Stimulated activated CD4-positive, alpha-beta T cell treated with anti-CD3 and anti-CD28 coated beads, Interleukin-15, amount 100 ng/mL, for 1 hour (primary cell): ENCODE measurements at places on chromosomes 3 and 15.

GRCh38 chr3:141268306-141268705 is 36.7 kb downstream of the PXYLP1 start:
- no peak for DNase-seq

DNA sequence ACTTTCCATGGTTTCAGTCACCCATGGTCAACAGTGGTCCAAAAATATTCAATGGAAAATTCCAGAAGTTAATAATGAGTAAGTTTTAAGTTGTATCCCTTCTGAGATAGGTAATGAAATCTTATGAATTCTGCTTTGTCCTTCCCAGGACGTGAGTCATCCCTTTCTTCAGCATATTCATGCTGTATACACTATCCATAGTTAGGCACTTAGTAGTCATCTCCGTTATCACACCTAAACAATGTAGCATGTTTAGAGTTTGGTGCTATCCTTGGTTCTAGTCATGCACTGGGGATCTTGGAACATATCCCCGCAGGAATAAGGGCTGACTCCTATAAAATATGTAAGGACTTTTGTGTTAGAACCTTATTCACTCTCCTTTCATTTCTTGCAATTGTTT is 153.2 kb downstream of the UNC13C start:
- no peak for DNase-seq

DNA sequence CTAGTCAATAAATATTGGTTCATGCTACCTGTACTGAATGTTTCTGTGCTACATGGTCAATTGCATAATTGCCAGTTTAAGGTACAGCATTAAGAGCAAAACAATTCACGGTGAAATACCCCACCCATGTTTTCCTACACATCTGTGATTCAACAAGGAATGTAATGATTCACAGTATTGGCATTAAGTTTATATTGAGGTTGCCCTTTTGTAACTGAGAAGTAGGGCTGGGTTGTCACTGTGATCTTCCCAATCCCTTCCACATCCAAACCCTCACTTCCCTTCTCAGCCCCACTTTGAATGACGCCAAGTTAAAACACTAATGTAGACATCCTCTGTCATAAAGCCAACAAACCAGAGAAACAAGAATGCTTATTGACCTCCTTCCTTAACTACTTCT is 112.0 kb upstream of the TJP1 start:
- DNase-seq: no peak

DNA sequence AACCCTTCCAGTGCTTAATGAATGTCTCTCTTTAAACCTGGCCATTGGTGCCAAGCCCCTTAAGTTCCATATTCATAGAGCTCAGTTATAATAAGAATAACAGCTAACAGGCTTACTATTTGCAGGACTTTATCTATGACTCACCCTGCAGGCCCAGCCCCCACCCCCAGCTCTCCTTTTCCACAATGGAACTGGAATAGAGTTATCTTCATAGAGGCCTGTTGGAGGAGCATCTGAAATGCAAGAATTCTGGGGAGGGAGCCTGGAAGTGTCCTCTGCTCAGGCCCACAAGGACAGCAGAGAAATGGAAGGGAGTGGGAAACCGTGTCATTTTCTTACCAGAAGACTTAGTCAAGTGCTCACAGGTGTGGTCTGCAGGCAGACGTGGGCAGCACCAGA is 52.8 kb downstream of the SEMA5B start:
- DNase-seq: no peak

- DNase-seq: no peak
Measured at GRCh38 chr15:40772014-40772413, 2.2 kb downstream of the C15orf62 start.

- DNase-seq: no peak
Measured at GRCh38 chr3:88936831-88937230, 170.6 kb upstream of the EPHA3 start.

GRCh38 chr3:169246158-169246557 is 417.4 kb downstream of the MECOM start:
- no peak for DNase-seq

GRCh38 chr3:141477224-141477623 is 9.6 kb upstream of the RASA2 start:
- DNase-seq: no peak

DNA sequence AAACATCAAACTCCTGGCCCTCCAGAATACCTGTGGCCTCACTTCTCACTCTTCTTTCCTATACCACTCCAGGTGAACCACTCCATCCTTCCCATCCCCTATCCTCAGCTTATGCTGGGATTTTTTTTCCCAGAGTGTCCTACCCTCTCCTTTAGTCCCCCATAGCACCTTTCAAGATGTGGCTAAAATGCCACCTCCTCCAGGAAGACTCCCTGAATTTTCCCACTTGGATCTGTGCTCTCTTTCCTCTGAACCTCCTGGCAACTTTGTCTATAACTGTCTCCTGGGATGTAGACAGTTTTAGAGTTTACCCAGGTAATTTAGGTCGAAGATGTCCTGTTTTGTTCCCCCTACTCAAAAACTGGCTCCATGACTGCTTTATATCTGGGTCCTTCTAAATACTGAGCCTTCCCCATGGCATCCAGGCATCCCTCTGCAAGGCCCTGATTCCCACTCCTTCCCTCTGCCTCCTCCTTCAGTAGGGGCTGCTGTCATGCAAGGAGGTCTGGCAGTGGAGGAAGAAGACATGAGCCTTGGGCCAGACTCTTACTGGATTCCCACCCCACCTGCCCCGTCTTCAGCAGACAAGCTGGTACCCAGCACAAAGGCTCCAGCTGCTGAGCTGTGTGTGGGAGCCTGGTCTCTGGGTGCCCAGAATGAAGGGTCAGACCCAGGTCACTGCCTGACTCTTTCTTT is 161.5 kb downstream of the SMAD6 start:
- DNase-seq: no peak

GRCh38 chr15:39704689-39705088 is 78.0 kb downstream of the FSIP1 start:
- DNase-seq: no peak

DNA sequence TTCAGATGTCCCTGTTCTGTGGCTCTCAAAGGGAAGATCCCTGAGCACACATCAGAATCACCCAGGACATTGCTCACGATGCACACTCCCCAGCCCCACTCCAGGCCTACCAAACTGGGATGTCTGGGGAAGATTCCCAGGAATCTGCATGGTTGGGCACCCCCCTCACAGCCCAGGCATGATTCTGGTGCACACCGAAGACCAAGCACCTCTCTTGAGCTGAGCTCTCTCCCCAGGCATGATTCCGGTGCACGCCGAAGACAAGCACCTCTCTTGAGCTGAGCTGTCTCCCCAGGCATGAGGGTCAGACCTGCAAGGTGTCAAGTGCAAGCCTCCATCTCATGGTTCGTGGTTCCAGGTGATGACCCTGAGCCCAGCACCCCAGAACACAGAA is 112.2 kb upstream of the MEF2A start:
- no peak for DNase-seq

DNA sequence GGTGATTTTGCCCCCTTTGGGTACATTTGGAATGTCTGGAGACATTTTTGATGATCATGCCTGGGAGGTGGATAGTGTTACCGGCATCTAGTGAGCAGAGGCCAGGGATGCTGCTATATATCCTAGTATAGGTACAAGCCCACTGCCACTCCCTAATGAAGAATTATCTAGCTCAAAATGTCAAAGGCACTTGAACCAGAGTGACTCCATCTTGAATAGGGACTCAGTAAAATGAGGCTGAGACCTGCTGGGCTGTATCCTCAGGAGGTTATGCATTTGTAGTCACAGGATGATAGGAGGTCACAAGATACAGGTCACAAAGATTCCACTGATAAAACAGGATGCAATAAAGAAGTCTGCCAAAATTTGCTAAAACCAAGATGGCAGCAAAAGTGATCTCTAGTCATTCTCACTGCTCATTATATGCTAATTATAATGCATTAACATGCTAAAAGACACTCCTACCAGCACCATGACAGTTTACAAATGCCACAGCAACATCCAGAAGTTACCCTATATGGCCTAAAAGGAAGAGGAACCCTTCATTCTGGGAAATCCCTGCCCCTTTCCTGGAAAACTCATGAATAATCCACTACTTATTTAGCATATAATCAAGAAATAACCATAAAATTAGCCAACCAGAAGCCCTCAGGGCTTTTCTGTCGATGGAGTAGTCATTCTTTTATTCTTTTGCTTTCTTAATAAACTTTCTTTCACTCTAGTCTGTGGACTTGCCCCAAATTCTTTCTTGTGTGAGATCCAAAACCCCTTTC is 40.0 kb upstream of the FAM3D start:
- DNase-seq: no peak

DNA sequence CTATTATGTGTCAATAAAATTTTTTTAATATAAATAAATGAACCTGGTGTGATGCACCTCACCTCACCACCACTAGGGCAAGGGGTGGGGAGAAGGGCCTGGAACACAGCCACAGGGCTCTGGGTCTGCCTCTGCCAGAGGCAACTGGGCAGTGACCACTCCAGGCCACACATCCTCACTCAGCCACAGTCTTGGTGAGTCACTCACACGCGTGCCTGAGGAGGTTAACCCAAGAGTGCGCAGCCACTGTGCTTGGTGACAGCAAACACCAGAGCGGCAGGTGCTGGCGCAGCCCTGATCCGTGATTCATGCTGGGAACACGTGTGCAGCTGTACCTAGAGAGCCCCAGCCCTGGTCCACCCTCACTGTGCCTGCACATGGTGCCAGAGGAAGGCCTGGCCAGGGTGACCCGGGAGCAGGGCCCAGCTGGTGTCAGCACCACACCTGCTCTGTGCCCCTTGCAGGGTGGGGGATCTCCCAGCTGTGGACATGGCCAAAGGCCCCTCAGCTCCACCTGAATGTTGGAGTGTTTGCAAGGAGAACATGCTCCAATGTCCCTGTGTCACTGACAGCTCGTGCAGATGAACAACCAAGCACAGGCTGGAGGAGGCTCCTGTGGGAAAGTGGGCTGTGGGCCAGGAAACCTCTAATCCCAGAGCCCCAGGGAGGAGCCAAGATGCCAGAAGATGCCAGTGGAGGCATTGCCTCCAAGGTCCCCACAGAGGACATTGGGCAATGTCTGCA is 2.1 kb downstream of the SLC41A3 start:
- no peak for DNase-seq

DNA sequence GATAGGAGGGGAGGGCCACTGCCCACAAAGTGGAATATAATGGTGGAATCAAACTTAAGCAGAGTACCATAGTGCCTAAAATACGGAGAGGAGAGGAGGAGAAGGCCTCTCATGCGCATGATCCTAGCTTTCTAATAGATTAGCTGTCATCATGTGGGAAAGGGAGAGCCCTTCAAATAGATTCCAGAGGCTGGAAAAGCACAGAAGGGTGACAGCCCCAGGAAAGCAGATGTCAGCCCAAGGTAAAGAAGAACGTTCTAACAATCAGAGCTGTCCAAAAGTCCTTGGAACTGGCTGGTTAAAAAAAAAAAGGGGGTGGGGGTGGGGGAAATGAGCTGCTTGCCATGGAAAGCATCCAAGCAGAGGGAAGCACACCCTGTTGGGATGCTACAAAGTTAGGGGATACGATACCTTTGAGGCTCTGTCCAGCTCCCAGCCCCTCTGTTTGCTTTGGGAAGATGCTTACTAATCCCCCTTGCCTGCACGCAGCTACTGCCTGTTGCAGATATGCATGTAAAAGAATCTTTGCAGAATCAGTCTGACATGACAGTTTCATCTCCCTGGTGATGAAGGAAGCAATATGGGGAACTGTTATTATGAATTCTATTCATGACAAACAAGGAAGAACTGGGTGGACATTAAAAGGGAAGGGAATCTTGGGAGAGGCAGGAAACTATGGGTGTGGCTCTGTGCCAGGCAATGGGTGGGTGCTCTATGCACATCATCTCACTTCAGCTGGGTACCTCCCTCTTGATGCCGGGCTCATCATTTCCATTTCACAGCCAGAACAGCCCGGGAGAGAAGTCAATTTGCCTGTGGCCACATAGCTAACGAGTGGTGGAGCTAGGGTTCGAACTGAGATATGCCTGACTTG is 10.1 kb upstream of the LMCD1 start:
- DNase-seq: no peak

DNA sequence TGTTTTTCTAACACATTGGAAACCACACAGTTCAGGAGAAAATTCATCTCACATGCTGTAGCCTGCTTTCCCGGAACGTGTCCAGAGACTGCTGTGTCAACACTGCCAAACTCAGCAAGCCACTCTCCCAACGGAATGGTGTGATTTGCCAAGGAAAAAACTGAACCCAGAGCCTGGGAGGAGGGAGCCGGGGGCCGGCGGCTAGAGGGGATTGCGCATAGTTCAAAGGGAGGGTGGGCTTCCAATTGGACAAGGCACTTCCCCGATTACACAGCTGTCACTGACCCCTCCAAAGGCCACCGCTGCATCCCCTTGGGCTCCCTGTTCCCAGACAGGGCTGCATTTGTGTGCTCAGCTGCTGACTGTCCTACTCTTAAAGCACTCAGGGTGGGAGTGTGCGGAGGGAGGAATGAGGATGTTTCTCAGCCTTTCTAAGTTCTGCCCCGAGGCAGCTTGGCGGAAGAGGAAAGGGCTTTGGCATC is 256.2 kb downstream of the ZNF621 start:
- no peak for DNase-seq

DNA sequence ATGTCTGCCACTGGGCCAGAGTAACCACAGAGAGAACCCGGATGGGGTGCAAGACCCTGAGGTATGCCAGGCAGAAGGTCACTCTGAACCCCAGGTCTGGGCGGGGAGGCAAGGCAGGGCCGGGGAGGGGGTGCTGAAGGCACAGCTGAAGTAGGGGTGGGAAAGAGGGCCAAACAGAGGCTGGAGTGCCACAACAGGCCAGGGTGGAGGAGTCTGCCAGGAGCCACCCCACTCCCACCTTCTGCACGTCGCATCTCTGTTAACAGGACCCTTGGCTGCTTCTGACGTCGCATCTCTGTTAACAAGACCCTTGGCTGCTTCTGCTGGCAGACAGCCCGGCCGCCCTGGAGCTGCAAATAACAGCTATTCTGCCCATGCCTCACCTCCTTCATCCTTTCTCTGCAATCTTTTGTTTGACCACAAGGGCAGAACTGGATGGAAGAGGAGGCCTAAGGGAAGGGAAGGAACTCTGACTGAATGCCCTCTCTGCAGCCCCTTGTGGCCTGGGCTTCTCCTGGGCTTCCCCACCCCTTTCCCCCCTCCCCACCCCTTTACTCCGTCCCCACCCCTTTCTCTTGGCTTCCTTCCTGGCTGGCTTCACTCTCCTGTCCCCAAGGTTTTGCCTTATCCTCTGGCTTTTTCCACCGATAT is 20.6 kb upstream of the FBLN2 start:
- no peak for DNase-seq

DNA sequence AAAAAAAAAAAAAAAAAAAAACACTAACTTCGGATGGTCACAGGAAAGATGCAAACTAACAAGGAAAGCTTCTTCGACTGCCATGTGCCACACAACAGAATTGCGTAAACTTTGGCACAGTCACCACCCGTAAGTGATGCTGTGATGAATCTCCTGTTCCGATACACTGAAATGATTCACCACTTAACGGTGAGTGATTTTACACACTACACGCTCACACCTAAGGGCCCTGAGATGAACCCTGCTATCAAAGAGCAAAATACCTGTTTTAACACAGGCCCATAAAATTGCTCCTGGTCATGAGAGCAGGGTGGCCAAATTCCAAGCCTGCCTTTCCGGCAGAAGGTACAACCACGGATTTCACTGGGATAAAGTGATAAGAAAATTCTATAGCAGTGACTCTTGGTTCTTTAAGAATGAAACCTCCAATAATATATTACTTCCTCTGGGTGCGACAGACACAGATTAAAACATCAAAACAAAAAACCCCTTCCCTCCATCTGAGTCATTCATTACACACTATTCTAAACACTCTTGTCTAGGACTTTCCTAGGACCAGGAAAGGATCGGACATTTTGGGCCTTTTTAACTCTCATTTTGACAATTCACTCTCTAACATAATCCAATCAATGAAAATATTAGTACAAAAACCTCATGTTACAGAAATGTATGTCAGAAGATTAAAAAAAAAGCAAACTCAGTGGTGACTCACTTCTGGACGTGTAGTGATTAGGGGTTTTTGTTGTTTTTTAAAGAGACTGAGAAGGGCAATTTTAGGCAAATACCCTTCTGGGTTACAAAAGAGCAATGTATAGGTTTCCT is 28.3 kb downstream of the LRIG1 start:
- DNase-seq: no peak
